Activated CD8-positive, alpha-beta memory T cell treated with anti-CD3 and anti-CD28 coated beads for 36 hours (primary cell): ENCODE measurements at places on chromosomes 7 and 10. TPM values are rescaled to one million over a fixed set of nuclear protein-coding genes. Genes with fewer than 3 reads are reported as not detected.

CHCHD1 gene
- total RNA-seq: 36.2 TPM

AMPH gene
- not detected for total RNA-seq

HMX3 gene
- total RNA-seq: 0.25 TPM

GRM3 gene
- total RNA-seq: not detected

GAD2 gene
- not detected for total RNA-seq

ASAH2B gene
- total RNA-seq: 8.8 TPM

FGL2 gene
- total RNA-seq: 2.1 TPM

GIMAP2 gene
- total RNA-seq: 30.6 TPM

NAT16 gene
- total RNA-seq: not detected

CCDC3 gene
- total RNA-seq: not detected

PVRIG gene
- total RNA-seq: 22.4 TPM

RAPGEF5 gene
- total RNA-seq: 0.46 TPM

STK31 gene
- not detected for total RNA-seq

SRRM3 gene
- not detected for total RNA-seq
